ENCODE measurements at places on chromosomes 7 and 10. TPM values are rescaled to one million over a fixed set of nuclear protein-coding genes. Genes with fewer than 3 reads are reported as not detected.

DNA sequence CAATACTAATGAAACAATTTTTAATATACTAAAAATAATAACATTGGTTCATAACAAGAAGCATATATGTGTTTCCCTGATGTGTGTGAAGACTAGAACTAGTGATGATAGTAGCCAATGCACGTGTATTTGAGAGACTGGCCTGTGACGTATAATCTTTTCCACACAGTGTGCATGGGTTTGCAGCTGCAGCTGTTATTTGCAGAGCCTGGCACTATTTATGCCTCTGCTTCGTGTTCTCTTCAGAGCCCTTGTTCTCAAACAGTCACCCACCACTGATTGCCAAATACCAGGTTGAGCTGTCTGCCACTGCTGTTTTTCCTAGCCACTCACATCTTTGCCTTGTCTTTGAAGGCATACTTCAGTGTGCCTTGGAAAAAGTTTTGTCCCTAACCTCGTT lies 531.7 kb downstream of the ETV1 start:
- DNase-seq = no peak

GRCh38 chr10:101367569-101368453 lies 13.8 kb downstream of the BTRC start:
- DNase-seq = no peak

- no peak for DNase-seq
Observed at GRCh38 chr10:121428867-121429266, 169.4 kb downstream of the FGFR2 start.

DNA sequence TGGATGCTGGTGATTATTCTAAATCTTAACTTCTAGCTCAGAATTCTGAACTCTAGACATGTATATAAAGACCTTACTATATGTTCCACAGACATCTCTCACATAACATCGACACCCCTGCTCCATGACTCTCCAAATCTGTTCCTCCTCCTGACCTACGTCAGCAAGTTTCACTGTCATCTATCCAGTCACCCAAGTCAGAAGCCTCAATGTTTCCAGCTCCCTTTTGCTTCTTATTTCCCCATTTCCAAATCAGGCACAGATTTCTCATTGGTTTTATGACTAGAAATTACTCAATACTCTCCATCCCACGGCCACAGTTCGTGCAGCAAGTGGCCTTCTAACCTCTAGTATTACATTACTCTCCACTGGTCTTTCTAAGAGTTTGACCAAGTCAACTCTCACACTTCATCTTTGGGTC lies 28.5 kb downstream of the EPC1 start:
- no peak for DNase-seq

DNA sequence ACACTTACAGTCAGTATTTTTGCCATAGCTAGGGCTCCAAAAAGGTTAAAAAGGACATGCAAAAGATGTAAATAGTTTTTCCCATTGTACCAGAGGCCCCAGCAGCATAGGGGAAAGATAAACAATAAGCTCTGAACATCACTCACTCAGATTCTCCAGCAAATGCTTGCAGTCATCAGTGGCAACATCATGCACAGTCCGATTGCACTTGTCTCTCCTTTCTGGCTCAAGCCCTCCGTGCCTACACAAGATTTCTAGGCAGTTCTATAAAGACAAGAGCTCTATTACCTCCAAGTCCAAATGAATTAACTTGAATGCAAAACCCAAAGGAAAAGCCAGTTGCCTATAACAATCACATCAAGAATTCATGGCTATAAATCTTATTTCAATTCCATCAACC lies 106.3 kb downstream of the CTTNBP2 start:
- no peak for DNase-seq

GRCh38 chr7:148142660-148143248 lies 447.8 kb upstream of the C7orf33 start:
- no peak for DNase-seq

DNA sequence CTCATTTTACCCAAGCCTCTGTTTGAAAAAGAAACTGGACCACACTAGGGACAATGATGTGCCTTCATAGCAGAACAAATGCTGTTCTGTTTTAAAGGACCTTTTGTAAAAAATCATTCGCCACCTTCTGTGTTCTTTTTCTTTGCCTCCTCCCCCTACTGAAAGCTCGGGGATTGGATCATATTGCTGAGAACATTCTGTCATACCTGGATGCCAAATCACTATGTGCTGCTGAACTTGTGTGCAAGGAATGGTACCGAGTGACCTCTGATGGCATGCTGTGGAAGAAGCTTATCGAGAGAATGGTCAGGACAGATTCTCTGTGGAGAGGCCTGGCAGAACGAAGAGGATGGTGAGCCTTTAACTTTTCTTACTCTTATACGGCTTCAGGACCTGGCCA lies 62.2 kb downstream of the POLL start:
- no peak for DNase-seq

DNA sequence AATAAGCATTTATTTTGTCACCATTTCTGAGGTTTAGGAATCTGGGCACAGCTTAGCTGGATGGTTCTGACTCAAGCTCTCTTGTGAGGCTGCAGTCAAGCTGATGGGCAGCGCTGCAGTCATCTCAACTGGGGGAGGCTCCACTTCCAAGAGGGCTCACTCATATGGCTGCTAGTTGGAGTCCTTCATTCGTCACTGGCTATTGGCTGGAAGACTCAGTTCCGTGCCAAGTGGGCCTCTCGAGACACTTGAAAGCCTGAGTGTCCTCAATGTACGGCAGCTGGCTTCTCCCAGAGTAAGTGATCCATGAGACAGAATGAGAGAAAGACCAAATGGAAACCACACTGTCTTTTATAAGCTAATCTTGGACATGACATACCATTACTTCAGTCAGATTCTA lies 21.6 kb upstream of the COL13A1 start:
- no peak for DNase-seq

DNA sequence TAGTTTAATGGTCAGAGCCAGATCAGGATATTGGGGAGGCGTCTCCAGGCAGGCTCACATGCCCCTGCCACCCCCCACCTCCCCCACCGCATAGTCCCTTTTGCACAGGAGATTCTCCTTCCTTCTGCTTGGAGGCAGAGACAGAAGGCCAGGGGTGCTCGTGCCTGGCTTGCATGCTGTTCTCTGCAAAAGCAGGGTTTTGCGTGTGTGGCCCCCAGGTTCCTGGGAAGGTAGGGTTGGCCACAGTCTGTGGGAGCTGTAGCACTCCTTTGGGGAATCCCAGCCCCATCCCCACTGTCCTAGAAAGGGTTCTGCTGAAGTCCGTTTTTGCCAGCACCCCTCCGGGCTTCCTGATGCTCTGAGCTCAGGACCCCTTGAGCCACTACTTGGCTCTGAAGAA lies 1.9 kb upstream of the TCERG1L start:
- no peak for DNase-seq

DNA sequence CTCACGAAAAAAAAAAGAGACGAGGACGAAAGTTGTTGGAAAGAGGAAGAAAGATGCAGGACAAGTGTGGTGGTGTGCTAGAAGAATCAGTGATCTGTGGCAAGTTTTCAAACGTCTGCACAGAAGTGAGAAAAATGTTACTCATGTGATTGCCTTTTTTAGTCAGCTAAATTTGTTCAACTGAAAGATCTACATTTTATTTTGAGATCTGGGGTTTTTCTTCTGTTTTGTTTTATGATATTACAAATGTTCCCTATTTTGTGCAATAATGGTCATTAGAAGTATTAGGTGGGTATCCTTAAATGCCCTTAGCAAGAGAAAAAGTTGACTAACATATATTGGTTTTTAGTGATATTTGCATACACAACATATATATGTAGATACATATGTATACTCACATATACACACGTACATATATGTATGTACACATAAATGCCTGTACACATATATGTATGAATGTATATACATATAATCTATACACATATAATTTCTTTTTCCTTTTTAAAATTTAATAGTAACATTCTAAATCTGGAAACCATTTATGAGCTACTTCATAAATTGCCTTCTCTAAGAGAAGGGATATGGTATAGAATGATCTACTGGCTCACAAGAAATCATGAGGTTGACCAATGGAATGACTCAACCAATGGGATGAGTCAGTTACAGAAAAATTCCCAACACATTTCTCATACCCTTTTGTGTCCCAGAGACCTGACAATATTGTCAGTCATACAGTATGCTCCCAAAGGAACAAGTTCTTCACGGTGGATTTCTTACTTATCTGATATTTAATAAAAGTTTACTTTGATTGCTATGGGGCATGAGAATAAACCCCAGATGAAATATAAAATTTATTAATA lies 38.4 kb downstream of the SLC39A12 start:
- no peak for DNase-seq

DNA sequence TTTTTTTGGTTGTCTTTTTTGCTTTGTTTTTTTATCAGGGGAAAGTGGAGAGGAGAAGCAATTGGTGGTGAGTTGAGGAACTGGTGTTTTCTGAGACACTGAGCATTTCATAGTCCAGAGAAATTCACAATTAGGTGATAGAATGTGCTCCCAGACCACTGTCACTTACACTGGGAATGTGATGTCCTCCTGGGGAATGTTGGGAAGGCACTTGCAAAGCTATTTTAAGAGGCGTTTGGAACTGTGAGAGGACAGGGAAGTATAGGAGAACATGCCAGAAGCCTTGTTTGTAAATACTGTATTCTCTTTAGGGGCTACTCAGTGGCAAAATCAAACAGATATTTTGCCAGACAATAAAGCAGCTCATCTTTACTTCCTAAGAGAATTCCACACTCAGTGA lies 16.0 kb downstream of the CHRM2 start:
- no peak for DNase-seq

DNA sequence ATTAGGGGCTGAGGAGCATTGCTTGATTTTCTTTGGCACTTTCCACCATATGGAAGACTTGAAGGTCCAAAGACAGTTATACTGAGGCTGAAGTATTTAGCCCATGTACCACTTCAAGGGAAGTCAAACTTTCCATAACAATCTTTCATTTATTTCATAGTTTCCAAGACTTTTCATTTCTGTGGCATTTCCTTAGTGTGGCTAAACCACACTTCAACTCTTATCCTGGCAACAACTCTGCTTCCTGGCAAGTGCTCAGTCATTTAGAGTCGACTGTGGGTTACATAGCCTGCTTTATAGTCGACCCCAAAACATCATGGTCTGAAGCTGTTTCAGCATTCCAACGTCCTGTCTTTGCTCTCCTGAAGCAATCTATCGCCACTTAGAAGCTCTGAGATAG lies 343.0 kb upstream of the SEMA3D start:
- DNase-seq = no peak

GRCh38 chr7:11642841-11643240 lies 189.2 kb downstream of the THSD7A start:
- no peak for DNase-seq

- DNase-seq = no peak
Observed at GRCh38 chr7:33511778-33512177, 382.4 kb downstream of the BBS9 start.

DNA sequence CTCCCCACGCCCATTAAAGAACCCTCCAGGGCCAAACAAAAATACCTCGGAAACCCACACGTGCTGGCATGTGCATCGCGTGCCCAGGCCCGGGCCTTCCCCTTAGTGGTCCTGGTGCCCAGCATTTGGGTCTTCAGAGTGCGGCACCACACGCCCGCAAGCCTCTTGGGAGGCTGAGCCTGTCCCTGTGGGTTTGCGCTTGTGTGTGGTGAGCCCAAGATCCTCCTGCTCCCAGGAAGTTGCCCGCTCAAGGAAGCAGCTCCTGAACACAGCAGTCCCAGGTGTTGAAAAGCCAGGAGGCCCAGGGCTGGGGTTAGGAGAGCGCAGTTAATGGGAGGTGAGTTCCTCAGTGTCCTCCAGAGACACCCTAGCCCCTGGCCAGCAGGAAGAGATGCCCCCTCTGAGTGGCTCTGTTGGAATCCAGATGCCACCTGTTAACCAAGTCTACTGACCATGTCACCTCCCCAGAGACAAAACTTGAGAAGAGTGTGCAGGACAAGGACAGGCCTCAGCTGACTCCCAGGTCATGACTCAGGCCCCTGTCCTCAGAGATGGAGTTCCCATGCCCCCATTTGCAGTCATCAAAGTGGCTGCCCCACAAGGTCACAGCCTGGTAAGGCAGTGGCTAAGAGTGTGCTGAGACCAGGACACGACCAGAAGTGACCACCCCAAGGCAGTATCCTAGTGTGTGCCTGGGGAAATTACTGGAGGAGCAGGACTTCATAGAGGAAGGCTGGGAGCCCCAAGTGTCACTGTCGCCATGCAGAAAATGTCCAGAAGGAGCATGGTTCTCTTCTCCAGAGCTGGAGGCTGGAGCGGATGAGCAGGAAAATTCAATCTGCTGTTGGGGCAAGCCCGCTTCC lies 5.2 kb downstream of the FZD9 start:
- DNase-seq = no peak

- no peak for DNase-seq
Observed at GRCh38 chr7:137958470-137959431, 43.1 kb downstream of the CREB3L2 start.

GRCh38 chr10:22927166-22927565 lies 687 bp upstream of the ARMC3 start:
- no peak for DNase-seq

DNA sequence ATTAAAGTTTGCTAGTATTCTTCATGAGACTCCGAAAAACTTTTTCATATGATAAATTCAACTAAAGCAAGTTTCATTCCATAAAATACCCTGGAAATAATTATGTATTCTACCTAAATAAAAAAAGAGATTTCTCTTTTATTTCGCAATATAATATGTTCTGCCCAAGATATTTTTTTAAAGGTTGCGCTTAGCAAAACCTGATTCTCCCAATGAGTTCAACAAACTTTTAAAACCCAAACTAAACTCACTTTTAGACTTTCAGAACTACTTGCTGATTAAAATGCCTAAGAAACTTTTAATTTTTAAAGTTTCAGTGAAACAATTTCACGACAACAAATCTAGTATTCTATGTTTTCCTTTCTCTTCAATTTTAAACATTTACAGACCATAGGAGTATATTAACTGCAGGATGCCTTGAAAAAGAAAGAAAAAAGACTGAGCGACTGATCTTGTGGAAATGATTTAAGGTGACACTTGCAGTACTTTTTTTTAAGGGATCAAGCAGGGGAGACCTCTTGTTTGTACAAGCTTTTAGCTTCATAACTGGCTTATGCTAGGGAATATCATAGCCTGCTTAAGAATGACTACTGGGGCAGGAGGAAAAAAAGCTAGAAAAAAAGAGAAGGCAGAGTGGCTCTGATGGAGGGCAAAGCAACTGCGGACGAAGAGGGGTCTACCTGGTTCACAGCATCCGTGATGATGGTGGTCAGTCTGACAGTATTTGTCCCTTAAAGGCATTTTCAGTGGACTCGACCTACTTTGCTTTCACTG lies 1.5 kb downstream of the ZNF800 start:
- DNase-seq = no peak

GRCh38 chr10:102744374-102745051 lies 765 bp downstream of the WBP1L start:
- DNase-seq = no peak

GRCh38 chr10:28577506-28577905 lies 44.6 kb downstream of the WAC start:
- DNase-seq = no peak

GRCh38 chr7:1920266-1920681 lies 250.2 kb downstream of the ELFN1 start:
- no peak for DNase-seq

GRCh38 chr10:26438534-26439341 lies 597 bp downstream of the APBB1IP start:
- DNase-seq = peak; percentile 89

Gene CPXM2
- total RNA-seq = not detected

Gene STOX1
- 0.07 TPM for total RNA-seq

Gene TAS2R4
- 0.83 TPM for total RNA-seq

Gene ANXA8L1
- total RNA-seq = not detected

Gene ANKRD1
- total RNA-seq = not detected

Gene AKR1C2
- not detected for total RNA-seq

Gene OPN1SW
- total RNA-seq = not detected

Gene HOXA11
- not detected for total RNA-seq

Gene GPR158
- not detected for total RNA-seq

Gene PPP1R3A
- not detected for total RNA-seq

Gene ITIH5
- not detected for total RNA-seq

Gene SPDYE2
- total RNA-seq = 0.25 TPM

Gene SCART1
- 9.9 TPM for total RNA-seq

Gene PSAP
- total RNA-seq = 488 TPM

Gene TRIM50
- not detected for total RNA-seq
